ENCODE measurements at places on chromosomes 2 and 18. TPM values are rescaled to one million over a fixed set of nuclear protein-coding genes. Genes with fewer than 3 reads are reported as not detected.

- DNase-seq: no peak
Measured at GRCh38 chr2:92072461-92073035, 2798.7 kb upstream of the TEKT4 start.

GRCh38 chr2:224085811-224086210 lies 46.7 kb upstream of the SERPINE2 start:
- DNase-seq: no peak

DNA sequence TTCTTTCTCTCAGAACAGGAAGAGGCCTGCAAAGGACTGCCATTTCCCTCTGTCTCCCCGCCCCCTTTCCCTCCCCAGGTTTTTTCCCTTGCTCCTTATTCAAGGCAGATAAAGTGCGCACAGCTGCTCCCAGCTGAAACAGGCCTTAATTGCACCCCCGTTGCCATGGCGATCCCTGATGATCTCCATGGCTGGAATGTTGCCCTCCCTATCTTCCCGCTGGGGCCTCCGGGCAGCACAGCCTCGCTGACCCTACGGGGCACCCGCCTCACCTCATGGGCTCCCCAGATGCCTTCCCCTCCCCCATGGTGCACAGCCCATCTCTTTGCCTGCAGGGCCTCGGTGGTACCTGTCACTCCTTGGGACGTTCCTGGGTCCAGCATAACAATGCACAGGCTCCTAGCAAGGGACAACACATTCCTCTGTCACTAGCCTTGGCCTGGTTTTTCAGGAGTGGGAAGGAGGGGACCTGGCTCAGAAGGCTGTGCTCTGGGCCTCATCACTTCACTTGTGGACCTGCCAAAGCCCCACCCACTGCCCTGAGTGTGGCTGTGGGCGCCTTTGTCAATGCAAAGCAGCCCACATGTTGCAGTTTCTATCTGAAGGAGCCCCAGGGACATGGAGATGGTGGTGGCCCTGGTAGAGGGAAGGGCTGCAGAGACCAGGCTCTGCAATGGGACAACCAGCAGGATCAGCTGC lies 115.0 kb downstream of the CELF4 start:
- DNase-seq: no peak

DNA sequence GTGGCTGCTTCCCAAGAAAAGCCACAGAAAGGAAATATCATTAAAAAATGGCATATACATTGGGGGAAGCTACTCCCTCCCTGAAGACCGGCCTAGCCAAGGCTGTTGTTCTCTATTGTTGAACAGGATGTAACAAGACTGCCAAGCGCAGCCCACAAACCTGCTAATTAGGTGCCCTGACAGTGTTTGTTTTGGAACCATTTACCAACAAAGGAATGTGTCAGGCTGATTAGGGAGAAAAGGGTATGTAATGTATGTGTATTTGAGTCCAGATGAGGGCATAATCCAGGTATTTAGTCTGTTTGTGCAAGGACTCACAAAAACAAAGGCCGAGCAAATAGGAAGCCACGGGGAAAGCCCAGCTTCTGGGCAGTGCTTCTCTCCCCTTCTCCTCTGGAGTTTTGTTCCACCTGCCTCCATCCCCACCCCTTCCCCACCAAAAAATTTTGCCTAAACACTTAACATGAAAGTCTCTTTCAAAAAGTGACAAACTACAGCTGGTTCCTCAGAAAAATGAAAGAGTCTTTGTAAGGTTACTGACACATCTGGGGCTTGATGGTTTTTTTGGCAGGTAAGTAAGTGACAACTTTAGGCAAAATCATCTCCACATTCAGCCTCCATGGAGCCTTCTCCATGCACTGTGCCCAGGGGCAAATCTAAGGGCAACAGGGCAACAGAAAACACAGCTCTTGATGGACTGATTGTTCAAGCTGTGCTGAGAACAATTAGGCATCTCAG lies 78.3 kb upstream of the FZD5 start:
- DNase-seq: no peak

GRCh38 chr2:8364668-8365067 lies 317.2 kb upstream of the ID2 start:
- DNase-seq: no peak

DNA sequence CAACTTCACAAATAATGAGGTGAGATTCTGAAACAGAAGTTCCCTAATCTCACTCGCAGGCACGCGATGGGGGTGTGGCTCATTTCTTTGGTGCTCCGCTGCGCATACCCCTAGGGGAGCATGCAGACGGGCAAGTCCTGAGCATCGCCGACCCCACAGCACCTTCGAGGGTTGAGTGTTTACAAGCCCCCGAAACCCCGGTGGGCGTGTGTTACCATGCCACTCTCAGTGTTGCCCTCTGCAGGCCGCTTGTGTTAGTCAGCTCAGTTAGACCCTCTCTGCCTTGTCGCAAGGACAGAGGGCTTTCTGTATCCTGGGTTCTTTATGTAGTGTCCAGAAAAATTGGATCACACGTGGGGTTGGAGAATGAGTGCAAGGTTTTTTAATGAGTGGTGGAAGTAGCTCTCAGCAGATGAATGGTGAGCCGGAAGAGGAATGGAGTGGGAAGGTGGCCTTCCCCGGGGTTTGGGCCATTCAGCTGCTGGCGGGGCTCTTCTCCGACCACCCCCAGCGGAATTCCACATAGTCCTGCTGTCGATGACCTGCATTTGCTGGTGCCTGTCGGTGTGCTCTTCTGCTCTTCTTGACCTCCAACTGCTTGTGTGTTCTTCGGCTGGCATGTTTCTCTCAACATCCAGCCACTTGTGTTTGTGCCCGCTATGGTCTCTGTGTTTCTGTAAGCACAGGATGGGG lies 191.3 kb downstream of the RPRM start:
- DNase-seq: no peak

DNA sequence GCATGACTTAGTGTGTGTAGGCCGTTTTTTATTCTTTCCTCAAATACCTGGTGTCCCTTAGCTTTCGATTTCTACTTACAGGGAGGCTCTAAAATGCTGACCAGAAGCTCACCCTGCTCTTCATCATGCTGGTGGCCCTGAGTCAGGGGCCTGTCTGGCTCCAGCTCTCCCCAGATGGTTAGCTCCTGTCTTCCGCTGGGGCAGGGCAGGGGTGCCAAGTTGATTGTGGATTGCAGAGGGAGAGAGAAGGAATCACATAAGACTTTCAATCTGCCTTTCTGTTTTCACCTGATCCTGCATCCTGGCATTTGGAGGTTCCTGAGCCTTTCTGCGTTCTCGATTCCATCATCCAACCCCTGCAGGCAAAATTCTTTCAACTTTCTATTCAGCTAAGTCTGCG lies 4.2 kb downstream of the CIB4 start:
- no peak for DNase-seq

GRCh38 chr2:208781166-208781565 lies 374.6 kb downstream of the PTH2R start:
- no peak for DNase-seq

GRCh38 chr2:31053929-31054782 lies 84.1 kb downstream of the GALNT14 start:
- no peak for DNase-seq

DNA sequence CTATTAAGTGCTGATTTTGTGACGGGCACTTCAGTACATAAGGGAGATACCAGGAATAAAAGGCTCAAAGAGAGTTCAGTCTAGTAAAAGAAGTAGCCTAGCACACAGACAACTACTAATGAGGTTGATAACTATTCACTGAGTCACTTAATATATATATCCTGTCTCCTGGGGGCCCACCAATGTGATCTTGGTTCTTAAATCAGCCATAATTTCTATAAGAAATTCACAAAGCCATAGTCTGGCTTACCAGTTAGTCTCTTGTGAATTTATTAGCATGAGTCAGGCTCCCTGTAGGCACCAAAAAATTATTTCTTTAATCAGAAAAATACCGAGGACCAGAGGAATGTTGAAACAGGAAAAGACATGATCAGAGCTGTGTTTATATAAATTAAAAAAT lies 10.4 kb downstream of the KCNE4 start:
- DNase-seq: no peak

DNA sequence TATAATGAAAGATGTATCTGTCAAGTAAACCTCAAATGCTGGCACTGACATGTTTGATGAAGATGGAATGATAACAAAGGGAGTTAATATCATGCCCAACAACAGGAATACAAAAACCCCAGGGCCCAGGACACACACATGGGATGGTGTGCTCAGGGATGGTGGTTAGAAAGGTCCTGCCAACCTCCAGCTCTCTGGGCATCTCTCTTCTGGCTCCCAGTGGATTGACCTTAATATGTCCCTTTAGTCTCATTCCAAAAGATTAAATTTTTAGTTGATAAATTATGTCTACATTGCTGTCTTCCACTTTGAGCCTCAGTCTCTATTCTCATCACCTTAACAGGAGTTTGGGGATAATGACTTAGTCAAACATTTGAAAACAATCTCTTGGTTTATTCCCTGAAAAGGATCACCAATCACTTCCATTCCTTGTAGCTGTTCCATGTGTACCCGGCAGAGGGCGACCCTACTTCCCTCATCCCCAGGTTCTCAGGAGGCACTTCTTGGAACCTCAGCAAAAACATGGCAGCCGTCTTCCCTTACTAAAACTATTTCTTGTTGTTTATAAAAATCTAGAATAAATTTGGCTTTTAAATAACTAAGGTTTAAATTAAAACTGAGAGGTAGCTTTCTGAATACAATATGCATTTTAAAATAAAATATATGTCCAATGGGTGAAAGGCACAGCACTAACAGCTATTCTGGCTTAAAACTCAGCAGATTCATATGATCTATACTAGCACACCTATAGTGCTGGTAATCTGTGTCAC lies 29.6 kb downstream of the MCEE start:
- no peak for DNase-seq

GRCh38 chr2:210611466-210611865 lies 55.1 kb downstream of the CPS1 start:
- no peak for DNase-seq

DNA sequence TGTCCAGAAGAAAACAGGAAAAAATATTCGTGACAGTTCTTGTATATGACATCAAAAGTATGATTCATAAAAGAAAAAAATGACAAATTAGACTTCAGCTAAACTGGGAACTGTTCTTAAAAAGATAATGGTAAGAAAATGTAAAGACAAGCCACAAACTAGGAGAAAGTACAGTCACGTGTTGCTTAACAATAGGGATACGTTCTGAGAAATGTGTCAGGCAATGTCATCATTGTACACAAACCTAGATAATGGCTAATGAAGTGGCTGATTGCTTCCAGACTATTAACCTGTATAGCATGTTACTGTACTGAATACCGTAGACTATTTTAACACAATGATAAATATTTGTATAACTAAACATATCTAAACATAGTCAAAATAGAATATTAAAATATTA lies 35.9 kb upstream of the CTIF start:
- DNase-seq: no peak

DNA sequence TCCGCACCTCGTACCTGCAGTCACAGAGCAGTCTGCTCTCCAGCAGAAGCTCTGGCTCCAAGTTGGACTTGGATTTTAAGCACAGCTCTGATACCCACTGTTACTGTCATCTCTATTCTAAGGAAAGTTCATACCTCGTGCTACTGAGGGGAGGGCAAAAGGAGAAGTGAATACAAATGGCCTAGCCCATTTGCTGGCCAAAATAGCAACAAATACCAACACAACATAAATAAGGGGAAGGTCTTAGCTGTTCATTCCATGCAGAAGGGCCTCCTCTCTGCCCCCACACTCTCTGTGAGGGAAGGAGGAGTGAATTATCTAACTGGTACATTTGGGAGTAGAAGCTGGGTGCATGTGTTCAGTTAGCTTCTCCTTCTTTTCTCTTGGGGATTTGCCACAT lies 739.4 kb upstream of the RAB6C start:
- DNase-seq: no peak

GRCh38 chr2:232633413-232634205 lies at the start of gene EFHD1:
TSS of gene EFHD1 (plus strand) at chr2:232633604. CDS start at chr2:232633705, 101 bp downstream.
- DNase-seq: peak; percentile 50

- DNase-seq: no peak
Measured at GRCh38 chr2:60445684-60446179, 107.7 kb downstream of the BCL11A start.

DNA sequence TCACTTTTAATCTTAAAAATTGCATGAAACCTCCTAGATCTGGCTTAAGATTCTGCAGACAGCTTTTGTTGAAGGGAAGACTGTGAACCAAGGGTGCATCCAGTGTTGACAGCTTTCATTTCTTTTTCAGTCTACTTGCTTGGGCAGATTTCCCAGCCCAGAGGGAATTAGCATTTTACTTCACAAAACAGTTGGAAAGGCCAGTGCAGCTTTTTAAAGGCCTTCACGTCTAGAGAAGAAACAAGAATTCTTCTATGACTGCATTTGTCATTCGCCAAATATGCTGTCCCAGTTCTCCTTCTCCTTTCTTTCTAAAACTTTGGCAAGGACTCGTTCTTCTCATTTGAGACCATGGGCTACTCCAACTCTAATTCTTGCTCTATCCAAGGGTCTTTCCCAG lies 17.4 kb downstream of the NTSR2 start:
- DNase-seq: no peak

- DNase-seq: no peak
Measured at GRCh38 chr18:46725310-46725709, 31.5 kb downstream of the ST8SIA5 start.

- no peak for DNase-seq
Measured at GRCh38 chr18:2884706-2885285, 38.0 kb downstream of the EMILIN2 start.

- DNase-seq: no peak
Measured at GRCh38 chr18:45197526-45197970, 417.7 kb upstream of the SLC14A2 start.

GRCh38 chr18:67385455-67385854 lies 131.1 kb downstream of the DSEL start:
- DNase-seq: no peak

CIB4 gene
- not detected for total RNA-seq

IMPA2 gene
- 7.5 TPM for total RNA-seq

ZEB2 gene
- total RNA-seq: 162 TPM

AGAP1 gene
- not detected for total RNA-seq

TMEM247 gene
- not detected for total RNA-seq

TSPYL6 gene
- total RNA-seq: not detected

IKZF2 gene
- 51.5 TPM for total RNA-seq

COLEC11 gene
- not detected for total RNA-seq

PSMA8 gene
- 0.89 TPM for total RNA-seq

KLF7 gene
- total RNA-seq: 35.8 TPM

RUFY4 gene
- 0.53 TPM for total RNA-seq
